Foreskin keratinocyte (primary cell): ENCODE measurements at places on chromosomes 7 and 10.
A peak's percentile ranks its signal among the peaks of the same experiment; 100 is the strongest.

DNA sequence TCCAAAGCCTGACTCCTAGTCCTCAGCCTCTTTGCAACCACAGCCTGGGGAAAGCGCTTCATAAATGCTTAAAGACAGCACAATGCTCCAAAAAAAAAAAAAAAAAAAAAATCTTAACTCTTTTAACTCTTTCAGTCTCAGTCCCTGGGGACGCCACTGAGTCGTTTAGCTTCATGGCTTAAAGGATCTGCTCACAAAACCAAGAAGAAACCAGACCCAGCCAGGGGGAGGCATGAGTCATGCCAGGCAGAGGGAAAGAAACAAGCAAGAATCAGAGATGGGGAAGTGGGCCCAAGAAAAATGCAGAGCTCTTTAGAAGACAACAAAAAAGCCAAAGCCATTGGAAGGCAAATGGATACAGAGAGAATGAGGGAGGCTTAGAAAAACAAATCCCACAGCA is 32.5 kb upstream of the DOCK1 start:
- DNase-seq, result no peak

- DNase-seq, result no peak
Measured at GRCh38 chr10:133347710-133348517, 741 bp downstream of the PRAP1 start.

DNA sequence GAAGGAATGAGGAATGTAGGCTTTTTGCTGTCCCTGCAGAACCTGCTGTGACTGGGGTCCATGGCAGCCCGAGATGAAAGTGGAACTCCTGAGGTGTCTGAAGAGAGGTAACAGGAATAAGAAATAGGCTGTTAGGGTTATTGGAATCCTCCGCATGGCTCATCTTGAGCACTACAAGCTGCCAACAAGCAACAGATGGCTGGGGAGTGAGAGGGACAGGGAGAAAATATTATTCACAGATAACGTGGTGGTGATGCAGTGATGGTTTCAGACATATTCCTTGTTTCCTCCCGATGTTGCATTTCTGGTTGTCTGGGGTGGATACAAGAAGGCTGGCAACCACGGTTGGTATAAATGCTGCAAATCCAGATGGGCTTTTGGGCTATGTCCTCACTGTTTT is 46.1 kb downstream of the AP3M1 start:
- no peak for DNase-seq

GRCh38 chr7:33903791-33904680 is 1.3 kb upstream of the BMPER start:
- no peak for DNase-seq

GRCh38 chr10:49172777-49173132 is 15.4 kb downstream of the TMEM273 start:
- DNase-seq, result no peak

- no peak for DNase-seq
Measured at GRCh38 chr10:14383266-14383665, 52.5 kb upstream of the FRMD4A start.

DNA sequence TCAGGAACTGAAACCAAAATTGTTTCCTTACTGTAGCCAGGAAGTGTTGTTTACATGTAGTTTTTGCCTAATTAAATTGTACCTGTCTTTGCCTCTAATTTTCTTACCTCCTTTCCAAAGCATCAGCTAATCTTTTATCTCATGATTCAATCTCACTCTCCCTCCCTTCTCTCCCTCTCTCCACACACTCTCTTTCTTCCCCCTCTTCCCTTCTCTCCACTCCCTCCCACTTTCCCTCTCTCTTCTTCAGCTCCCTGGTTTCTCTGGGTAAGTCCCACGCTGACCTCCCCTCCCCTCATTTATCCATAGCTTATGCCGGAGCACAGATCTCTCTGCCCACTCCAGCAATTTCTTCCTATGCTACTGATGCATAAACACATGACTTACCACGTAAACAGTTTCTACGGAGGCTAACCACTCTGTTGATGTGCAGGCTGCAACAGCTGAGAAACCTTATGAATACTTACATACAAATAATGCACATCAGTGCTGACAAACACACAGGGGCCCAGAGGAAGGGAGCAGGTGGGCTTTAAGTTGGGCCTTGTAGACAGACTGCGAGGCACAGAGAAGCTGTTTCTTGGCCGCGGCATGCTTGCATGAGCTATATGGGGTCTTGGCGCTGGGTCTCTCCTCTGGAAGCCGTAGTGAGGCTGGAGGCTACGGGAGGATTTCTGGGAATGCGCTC is 174.4 kb upstream of the PLXNA4 start:
- DNase-seq, result no peak

DNA sequence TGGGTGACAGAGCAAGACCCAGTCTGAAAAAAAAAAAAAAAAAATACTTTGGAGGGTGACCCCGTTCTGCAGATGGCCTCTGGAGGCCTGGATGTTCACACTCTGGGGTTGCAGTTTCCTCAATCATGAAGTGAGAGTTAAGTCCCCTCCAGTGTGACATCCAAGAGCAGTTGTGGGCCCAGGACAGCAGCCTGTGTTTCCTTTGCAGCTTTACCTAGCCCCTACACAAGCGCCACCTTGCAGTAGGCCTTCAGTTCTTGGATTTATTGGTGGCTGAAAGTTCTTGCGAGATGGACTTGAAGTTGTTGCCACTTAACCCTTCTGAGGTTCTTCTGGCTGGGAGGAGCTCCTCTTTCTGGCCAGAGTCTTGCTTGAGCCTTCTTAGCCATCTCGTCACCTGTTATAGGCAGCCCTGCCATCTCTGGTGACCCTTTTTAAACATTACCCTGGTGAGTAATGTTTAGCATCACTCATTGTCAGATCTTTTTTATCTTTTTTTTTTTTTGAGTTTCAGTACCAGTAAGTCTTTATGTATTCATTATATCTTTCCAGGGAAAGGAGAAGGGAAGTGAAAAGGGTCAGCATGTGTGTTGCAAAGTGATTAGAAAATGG is 3.4 kb upstream of the ACTR3C start:
- DNase-seq, result no peak

- no peak for DNase-seq
Measured at GRCh38 chr7:35725280-35725680, 30.3 kb upstream of the HERPUD2 start.

- DNase-seq, result no peak
Measured at GRCh38 chr7:102191556-102192379, 94.9 kb upstream of the SH2B2 start.

DNA sequence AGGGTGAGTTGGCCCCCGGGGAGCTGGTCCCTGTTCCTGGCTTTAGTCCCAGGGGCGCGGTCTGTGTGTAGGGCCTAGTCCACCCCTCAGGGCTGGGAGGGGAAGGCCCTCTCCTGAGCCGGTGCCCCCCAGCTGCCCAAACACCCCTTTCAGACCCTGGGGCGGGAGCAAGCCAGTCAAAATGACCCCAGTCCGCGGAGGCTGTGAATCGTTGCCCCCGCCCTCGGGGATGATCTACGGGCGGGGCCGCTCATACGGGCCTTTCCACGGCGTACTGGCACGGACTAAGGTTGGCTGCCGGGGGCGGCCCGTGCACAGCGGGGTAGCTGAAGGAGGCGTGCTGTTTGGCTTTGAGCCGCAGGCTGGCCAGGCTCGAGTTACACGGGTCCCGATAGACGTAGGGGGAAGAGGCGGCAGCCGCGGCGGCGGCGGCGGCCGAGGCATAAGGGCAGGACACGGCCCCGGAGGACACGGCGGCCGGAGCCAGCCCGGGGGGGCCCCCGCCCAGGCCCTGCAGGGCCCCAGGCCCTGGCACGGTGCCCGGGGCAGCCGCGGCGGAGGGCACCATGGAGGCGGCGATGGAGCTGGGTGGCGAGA is 4.3 kb downstream of the ELOVL3 start:
- peak; percentile 11 for DNase-seq

DNA sequence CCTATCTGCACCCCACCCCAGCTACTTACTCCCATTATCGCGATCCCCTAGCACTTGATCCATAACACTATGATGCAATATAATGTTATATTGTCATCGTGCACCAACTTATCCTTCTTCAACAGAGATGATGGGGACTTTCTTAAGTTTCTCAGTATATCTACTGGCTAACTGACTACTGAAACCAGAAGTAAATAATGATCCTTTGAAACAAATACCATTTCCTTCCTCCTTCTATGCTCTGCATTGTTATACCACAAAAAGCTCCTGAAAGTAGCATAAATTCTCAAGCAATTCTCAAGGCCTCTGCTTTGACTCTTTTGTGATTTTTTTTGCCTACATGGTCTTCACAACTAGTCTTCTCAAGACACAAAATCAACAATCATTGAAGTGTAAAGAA is 68.9 kb downstream of the HTR7 start:
- DNase-seq, result no peak

DNA sequence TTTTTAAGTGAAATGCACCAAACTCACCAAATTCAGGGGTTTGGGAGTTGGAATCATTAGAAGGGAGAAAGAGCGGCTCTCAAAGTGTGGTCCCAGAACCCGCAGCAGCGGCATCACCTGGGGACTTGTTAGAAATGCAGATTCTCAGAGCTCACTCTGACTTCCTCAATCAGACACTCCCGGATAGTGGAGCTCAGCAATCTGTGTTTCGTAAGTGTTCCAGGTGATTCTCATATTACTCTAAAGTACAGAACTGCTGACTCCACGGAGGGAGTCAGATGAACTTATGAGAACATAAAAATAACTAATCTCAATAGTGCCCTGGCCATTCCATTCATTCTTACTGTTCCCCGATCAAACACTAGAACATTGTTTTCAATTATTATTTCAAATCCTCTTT is 358.7 kb upstream of the MYO3A start:
- DNase-seq, result no peak

GRCh38 chr7:90797596-90797995 is 201.5 kb downstream of the CDK14 start:
- DNase-seq, result peak; percentile 24
